Muscle of leg (tissue), 16 donors: ENCODE measurements at places on chromosomes 5 and 9.

GRCh38 chr5:12080761-12081160 is 176.5 kb upstream of the CTNND2 start:
- no peak for DNase-seq

DNA sequence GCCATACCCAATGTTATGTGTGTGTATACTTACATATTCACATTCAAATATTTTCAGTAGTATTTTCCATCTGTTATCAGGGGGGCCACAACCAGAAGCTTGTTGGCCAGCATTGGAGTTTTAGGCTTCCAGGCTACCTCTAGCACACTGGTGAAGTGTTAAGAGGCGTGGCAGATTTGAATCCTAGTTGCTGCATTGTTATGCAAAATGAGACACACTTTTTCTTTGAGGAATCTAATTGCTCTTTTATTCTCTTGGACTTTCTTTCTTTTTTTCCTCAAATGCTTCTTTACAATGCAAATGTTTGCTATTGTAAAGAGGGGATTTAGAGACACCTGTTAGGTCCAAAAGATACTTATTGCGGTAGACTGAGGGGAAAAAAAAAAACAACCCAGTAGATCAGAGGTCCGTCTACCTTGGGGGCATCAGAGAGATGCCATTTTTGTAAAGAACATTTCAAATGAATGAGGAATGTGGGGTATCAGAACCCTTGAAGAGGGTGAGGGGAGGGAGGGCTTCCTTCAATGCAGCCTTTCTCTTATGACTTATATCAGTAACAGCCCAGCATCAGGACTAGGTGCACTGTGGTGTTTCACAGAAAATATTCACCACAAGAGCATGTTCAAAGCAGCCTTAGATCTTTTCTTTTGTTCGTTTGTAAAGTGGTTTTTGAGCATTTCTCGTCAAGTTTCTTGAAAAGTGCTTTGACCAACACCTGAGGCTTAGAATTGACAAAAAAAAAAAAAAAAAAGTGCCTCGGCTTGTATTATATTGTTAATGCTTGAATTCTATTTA is 3.8 kb downstream of the SMARCA2 start:
- DNase-seq: no peak

GRCh38 chr5:92309336-92309991 is 926.3 kb upstream of the ARRDC3 start:
- peak; percentile 72 for DNase-seq

DNA sequence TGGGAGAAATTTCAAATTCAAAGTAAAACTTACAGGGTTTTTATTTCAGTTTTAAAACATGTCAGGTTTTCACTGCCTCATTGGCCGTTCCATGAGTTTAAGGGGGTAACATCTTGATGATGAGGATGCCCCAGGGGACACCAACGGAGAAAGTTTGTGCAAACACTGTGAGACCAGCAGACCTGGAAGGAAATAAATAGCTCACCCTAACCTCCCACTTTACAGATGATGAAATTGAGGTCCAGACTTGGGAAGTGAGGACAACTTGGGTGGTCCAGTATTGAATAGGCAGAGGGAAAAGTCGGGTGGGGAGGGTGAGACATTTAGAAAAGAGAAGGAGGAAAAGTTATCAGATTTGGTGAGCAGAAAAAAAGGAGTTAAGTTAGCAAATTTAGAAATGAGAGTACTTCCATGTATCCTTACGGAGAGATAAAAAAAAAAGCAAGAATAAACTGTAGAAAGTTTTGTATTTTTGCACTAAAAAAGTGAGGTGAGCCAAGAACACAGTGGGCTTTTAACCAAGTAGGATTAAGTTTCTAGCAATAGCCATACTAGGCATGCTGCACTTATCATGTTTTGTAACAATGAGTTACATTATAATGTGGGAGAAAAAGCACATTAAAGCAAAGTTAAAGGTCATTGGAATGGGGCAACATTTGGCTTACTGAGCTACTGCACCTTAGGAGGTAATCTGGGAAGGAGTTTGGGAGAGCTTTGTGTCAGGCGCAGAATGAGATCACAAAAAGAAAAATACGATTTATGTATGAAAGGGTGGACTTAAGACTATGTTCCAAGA is 125.1 kb downstream of the GAS1 start:
- DNase-seq: peak; percentile 86

- DNase-seq: peak; percentile 7
These were observed 65.0 kb upstream of the MCCC2 start for GRCh38 chr5:71522151-71522550.

DNA sequence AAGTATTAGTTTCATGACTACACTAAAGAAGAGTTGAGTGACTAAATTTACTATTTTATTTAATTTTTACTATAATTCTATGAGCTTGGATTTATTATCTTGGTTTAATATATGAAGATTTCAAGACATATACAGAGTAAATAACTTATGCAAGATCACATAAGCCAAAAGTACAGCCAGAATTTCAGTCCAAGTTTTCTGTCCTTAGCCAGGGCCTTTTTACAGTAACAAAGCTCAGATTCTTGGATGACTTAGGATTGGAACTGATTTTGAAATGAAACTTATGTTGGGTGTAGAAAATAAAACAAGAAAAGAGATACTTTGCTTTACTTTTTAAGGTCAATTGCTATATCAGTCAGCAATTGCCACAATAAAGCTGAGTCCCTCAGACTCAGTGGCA is 170.3 kb downstream of the MARCHF11 start:
- peak; percentile 50 for DNase-seq

GRCh38 chr5:96839071-96839592 is 31.4 kb upstream of the ERAP1 start:
- no peak for DNase-seq

- DNase-seq: no peak
These were observed 141.1 kb upstream of the RANBP3L start for GRCh38 chr5:36442796-36443195.

DNA sequence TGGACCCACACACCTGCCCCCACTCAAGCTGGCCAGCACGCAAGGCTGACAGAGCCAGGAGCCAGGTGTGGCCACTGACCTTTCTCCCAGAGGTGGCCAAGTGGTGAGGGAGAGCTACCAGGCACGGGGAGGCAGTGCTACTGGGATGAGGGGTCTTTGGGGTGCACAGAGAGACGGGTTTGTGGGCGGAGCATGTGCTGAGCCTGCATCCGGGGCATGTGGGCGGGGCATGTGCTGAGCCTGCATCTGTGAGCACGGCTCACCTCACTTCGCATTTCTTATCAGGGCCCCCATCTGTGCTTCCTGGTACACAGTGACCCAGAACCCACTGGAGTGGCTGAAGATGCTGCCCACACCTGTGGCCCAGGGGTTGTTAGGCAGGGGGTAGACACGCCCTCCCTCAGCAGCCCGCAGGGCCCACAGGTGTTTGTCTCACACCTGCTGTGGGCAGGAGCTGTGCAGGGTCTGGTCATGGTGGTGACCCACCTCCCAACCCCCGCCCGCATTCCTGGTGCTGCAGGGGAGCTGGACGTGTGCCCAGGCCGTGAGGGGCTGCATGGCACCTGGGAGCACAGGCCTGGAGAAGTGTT is 21.5 kb downstream of the CCDC187 start:
- no peak for DNase-seq

DNA sequence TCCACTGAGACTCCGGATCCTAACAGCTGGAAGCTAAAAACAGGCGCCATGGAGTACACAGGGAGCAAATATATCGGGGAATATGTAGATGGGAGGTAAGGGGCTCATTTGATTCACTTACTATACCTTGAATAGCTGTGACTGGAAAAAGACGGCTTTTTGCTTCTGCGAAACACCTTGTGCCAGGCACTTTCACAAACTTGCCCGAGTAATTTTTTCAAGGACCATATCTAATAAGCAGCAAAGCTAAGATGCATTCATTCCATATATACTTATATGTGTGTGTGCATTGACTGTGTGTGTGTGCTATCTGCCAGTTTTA is 178 bp downstream of the MORN5 start:
- no peak for DNase-seq

GRCh38 chr5:157471709-157472108 is 11.7 kb downstream of the NIPAL4 start:
- no peak for DNase-seq

GRCh38 chr9:117114768-117115167 is 300.1 kb downstream of the ASTN2 start:
- DNase-seq: no peak
